Hepatocyte (in vitro differentiated cells): ENCODE measurements at places on chromosomes 7 and 10. TPM values are rescaled to one million over a fixed set of nuclear protein-coding genes. Genes with fewer than 3 reads are reported as not detected.

CTAGE8 gene
- total RNA-seq: 2.5 and 5.2 TPM in 2 replicates

ZPBP gene
- not detected in 2 replicates for total RNA-seq

TMEM213 gene
- total RNA-seq: 0.03 TPM in 1 of 2 replicates, not detected in the other

GPR26 gene
- 0.04 TPM in 1 of 2 replicates, not detected in the other for total RNA-seq

STRIP2 gene
- 1.1 and 1.4 TPM in 2 replicates for total RNA-seq

SLC13A4 gene
- 0.13 TPM in 1 of 2 replicates, not detected in the other for total RNA-seq

NCF1 gene
- not detected in 2 replicates for total RNA-seq

HIBADH gene
- total RNA-seq: 64.9 and 65.5 TPM in 2 replicates

ZNF727 gene
- total RNA-seq: not detected in 2 replicates
